ENCODE measurements at places on chromosomes 4 and X. TPM values are rescaled to one million over a fixed set of nuclear protein-coding genes. Genes with fewer than 3 reads are reported as not detected.

DUSP9 gene
- total RNA-seq: not detected

RBM47 gene
- total RNA-seq: 79.9 TPM

ARHGAP6 gene
- 2.3 TPM for total RNA-seq

DCAF12L1 gene
- total RNA-seq: not detected

RAB33A gene
- total RNA-seq: not detected
